NCI-H2171 (cell line): ENCODE measurements at places on chromosomes 1 and 21.

DNA sequence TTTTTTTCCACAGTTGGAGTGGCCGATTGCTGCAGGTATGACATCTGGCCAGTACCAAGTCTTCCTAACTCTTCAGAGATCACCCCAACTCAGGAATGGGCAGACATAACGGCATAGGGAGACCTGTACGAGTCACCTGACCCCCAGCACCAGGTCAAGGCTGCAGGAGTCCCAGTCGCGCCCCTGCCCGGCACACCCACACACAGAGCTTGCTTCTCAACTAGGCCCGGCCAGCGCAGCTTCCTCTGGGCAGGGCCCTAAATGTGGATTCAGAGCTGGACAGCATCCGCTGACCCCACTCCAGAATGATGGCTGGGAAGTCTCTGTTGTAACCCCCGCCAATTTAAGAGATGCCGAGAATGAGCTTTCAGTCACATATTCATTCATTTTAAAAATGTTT lies 58.8 kb upstream of the CLDN14 start:
- no peak for DNase-seq

DNA sequence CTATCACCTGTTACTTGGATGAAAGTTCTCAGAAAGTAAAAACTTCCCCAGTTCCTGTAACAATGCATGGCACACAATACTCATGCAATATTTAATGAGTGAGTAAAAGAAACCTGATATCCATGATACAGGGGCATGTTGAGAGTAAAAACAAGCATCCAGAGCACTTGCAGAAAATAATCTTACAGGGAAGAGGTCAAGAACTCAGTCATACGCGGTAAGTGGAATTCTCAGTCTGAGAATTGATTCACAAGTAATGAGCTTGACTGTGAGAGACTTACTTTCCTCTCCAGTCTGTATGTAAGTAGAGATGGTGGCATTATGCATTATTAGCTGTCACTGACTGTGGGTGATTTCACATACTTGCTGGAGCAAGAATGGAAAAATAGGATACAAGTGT lies 976.9 kb downstream of the BRINP3 start:
- DNase-seq, result no peak

GRCh38 chr21:42220138-42220701 lies 1.3 kb downstream of the ABCG1 start:
- peak; percentile 83 for DNase-seq

DNA sequence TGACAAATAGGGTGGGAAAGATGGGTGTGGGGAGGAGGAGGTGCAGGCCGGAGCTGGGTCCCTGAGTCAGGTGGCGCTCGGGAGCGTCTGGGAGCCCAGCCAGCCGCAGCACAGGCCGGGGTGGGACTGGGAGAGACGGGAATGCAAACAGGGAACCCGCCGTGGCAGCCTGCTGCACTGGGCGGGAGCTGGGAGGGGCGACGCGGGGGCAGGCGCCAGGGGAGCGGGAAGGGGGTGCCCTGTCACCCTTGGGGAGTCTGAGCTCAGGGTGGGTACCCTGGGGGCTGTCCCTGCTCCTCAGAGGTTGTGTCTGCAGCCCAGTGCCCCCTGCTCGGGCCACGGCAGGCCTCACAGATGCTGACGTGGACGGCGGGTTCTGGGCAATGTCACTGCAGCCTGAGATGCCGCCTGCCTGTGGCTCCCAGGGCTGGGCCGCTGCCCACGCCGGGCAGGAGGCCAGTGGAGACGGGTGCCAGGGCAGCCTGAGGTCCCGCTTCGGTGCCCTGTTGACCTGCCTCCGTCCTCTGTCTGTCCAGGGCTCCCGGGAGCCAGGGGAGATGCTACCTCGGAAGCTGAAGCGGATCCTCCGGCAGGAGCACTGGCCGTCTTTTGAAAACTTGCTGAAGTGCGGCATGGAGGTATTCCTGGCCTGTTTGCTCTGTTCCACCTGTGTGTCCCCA lies 16.6 kb upstream of the LRRC3 start:
- DNase-seq, result no peak

- no peak for DNase-seq
Measured at GRCh38 chr1:200704986-200705500, 33.6 kb upstream of the CAMSAP2 start.

GRCh38 chr1:234922987-234923386 lies 205.7 kb downstream of the TOMM20 start:
- no peak for DNase-seq

- DNase-seq, result no peak
Measured at GRCh38 chr1:5954964-5955363, 37.3 kb downstream of the NPHP4 start.
